Stimulated activated CD8-positive, alpha-beta memory T cell treated with anti-CD3 and anti-CD28 coated beads, Interleukin-2, amount 100 ng/mL, for 1 hour (primary cell): ENCODE measurements at places on chromosomes 4 and X.

- DNase-seq = no peak
Measured at GRCh38 chr4:72969976-72970375, 99.5 kb downstream of the COX18 start.

DNA sequence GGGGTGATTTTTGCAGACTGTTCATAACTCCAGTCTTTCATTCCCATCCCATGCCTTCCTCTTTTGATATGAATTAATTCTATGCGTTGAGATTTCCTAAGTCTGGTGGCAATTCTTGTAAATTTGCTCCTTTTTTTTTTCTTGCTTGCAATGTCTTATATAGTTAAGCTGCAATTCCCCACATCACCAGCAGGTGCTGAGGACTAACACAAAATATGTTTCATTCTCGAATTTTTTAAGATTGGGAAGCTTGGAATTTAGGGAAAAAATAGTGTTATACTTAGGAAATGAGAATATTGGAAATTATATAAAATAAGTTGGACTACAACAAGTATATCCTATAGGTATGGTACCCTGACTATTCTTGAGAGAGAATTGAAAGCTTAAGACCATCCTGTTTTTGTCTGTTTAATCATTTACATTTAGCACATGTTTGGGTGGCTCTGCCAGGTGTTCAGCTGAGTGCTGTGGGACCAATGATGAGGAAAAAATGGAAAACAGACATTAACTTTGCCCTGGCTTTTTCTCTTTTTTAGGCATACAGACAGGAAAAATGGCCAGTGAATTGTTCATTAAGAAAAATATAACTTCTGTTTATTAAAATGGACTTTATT, 30.2 kb downstream of the AFF2 start:
- no peak for DNase-seq

- no peak for DNase-seq
Measured at GRCh38 chr4:8402640-8403039, 37.9 kb downstream of the ACOX3 start.

GRCh38 chr4:76256968-76257367, 5.4 kb downstream of the FAM47E start:
- DNase-seq = no peak

DNA sequence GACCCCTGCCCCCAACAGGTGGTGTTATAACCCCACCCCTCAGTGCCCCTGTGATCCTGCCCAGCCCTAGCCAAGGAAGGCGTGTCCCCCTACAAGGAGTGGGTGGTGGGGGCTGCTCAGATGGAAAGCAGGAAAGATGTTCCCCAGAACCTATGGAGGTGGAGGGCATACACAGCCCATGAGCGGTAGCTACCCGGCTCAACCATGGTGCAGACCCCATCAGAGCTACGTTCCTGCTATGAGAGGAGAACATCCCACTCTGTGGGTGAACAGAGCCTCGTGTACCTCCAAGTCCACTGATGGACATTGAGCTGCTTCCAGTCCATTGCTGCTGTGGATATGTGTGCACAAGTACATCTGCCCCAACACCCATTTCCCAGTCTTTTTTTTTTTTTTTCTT, 71.1 kb downstream of the SHOX start:
- no peak for DNase-seq

DNA sequence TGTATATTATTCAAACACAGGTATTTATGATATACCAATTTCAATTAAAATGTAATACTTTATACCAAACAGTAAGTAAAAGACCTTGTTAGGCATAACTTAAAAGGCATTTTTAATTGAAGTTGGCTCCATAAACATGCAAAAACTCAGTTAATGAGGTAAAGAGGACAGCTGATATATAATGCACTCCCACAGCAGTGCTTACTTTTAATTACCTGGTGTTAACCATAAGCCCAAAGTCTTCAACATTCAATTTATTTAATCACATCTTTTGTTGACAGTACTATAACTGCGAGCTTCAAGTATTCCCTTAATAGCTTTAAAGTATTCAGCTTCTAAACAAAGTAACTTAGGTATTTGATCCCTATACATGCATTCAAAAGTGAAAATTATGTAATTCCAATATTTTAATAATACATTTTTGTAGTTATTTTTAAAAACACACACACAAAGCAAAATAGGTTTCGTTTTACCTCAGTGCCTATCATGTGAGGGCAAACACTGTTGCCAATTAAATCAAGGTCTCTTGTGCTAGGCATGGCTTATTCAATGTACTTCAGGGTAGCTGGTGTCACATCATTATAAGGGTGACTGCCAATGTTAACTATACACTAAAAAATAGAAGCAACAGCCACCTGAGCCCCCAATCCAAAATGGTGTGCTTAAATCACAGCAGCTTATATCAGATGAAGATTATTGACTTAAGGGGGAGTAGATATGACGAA, 197.1 kb downstream of the LRBA start:
- DNase-seq = no peak

GRCh38 chrX:15751155-15751819, 13.2 kb downstream of the CA5B start:
- DNase-seq = no peak

- no peak for DNase-seq
Measured at GRCh38 chr4:20194123-20195013, 57.3 kb upstream of the SLIT2 start.

GRCh38 chr4:101347267-101347556, at the start of gene PPP3CA:
TSS of gene PPP3CA (minus strand) at chr4:101347526.
- no peak for DNase-seq

DNA sequence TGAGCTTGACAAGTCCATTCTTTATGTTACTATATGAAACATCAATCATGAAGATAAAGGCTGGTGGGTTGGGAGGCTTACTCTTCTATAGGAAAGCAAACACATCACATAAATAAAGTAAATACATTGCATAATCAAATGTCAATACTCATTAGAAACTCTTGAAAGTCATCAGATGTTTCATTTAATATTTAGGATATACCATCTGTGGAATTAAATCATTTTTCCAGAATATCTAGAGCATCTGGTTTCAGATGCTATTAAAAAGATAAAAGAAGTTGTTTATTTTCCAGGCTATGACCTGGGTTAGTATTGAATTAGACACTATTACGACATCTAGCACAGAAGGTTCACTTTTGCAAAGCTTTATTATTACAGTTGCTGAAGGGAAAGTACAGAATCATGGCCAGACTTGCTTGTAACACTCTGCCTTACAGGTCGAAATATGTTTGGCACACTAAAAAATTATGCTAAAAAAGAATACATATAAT, 72.6 kb downstream of the METTL14 start:
- DNase-seq = no peak

DNA sequence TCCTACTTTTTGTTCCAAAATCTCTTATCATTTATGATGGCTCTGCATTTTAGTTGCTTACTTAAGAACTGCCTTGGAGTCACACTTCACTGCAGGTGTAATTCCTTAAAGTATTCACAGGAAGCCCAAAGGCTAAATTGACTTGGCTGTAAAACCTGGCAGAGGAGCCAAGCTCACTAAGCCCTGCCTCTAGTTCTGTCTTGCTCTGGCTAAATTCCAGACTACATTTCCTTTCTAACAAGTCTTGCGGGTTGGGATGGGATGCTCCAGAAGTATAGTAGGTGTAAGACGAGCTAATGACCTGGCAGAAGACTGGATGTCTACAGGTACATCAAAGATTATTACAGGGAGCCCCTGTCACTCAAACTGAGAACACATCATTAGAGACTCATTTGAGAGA, 924.0 kb upstream of the INTU start:
- no peak for DNase-seq

- DNase-seq = no peak
Measured at GRCh38 chr4:94548571-94548970, 96.8 kb downstream of the PDLIM5 start.

- no peak for DNase-seq
Measured at GRCh38 chrX:100747703-100748102, 15.8 kb upstream of the SYTL4 start.

DNA sequence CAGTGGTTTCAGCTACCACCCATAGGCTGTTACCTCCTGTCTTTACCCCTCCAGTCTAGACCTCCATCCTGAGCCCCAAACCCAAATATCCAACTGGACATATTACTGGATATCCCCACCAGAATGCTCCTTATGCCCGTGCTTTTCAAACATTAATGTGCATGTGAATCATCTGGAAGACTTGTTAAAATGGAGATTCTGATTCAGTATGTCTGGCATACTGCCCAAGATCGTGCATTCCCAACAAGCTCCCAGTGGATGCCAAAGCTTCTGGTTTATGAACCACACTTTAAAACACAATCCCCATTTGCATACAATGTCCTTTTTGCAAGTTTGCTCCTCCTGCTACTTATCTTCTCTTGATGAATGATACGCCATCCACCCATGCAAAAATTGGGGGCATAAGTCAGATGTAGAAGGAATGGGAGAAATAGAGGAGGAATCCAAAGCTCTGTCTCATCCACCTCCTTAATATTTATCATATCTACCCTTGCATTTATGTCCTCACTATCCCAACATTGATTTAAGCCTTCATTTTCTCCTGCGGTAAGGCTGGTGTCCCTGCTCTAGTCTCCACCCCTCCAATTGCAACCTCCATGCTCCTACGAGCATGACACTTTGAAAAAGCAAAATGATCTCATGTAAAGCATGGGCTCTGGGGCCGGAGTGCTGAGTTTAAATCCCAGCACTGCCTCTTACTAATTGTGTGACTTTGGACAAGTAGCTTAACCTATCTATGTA, 7.4 kb upstream of the PGRMC1 start:
- no peak for DNase-seq

GRCh38 chrX:47198026-47198686, 4.5 kb downstream of the UBA1 start:
- no peak for DNase-seq

DNA sequence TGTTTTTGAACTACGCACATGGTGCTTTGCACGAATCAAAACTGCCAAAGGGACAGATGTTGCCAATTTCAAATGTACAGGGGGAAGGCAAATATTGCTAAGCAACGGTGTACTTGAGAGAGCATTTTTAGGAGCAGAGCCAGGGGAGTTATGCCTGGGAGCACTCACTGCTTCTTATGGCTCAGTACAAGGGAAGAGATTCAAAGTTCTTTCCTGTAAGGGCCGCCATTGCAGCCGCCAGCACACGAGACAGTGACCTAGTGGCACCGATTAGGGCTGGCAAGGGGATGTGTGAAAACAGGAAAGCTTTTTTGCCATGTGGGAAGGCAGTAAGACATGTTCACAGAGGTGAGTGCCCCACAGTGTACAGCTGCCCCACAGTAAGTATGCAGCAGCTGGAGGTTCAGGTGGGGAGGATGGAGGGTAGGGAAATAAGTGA, 133.8 kb downstream of the AFF1 start:
- no peak for DNase-seq

- no peak for DNase-seq
Measured at GRCh38 chr4:121094297-121094966, 22.1 kb upstream of the NDNF start.

DNA sequence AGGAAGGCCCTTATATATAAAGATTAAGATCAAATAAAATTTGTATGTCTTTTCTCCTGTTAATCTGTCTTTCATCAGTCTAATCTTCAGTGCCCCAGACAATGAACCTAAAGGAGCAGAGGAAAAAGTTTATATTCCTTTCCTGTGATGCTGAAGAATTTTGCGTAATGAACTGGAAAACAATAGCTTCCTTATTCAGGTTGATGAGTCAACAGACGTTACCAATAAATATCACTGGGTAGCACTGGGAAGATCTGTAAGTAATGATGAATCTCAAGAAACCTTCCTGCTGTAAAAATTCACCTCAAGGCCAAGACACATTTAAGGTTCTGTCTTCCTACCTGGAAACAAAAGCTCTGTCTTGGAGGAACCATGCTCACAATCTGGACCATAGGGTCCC, 25.5 kb downstream of the CDKN2AIP start:
- DNase-seq = no peak

DNA sequence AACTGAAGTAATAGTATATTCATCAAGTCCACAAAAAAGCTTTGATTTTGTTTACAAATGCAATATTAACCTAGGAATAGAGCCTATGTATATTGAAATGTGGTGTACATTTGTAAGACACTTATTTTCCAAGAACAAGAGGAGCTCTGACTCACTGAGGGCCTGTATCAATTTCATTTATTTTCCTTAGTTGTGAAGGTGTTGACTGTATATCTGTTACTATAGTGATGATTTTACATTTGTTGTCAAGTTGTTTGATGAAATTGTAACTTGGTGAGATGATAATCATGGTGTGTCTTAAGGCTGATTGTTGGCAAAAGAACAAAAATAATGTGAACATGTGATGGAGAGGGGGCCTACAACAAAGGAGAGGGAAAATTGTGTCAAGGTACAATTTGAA, 274.9 kb upstream of the TEX13A start:
- DNase-seq = no peak

DNA sequence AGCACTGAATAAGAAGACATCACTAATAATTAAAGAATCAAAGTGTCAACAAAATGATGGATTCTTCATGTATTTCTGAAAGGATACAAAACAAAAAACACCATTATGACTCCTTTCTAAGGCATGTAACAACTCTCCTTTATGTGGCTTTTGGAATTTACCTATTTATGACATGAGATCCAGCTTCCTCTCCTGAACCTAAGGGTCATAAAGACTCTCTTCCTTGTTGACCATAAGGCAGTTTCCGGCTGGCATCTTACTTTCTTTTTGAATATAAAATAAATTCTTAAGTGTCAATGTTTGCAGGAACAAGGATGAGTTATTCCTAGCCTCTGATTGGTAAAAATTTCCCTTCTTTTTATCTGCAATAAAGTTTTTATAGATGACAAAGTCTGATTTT, 111.1 kb upstream of the GRPR start:
- DNase-seq = no peak

DNA sequence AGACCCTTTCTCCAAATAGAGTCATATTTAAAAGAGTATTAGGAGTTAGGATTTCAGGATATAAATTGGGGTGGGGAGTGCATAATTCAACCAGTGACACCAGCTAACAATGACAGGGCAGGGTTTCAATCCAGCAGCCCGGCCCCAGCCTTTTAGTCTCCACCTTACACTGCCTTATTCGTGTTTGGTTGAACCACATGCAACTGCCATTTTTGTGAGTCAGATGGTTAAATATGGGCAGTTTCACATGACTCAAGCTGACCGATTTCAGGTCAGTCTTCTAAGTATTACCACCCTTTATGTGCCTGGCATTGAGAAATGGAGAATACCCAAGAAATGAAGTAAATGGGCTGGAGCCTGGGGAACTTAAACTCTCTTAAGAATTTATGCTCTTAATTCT, 102.8 kb downstream of the STOX2 start:
- no peak for DNase-seq

DNA sequence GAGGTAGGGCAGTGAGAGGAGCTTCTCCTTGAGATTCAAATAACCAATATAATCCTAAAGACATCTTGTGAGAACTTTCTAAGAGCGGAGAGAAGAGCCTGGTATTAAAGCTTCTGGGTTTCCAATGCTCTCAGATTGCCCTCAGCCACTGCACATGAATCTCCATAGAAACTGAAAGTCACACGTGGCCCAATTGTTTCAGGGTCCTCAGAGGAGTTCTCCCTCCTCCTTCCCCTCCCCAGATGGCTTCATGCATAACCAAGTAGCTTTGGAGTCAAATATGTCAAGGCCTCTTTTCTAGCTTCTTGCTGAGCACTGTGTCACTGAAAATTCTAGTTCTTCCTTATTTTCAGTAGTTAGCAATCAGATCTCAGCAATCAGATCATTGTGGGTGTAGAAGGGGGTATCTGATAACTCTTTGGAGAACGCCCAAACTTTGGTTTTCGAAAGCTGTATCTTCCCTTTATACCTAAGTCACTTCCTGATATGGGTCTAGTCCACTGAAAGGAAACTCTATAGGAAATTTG, 2.2 kb downstream of the BTK start:
- DNase-seq = no peak

GRCh38 chr4:85368932-85369331, 106.0 kb upstream of the ARHGAP24 start:
- no peak for DNase-seq
